ENCODE measurements at places on chromosomes 2 and 18. TPM values are rescaled to one million over a fixed set of nuclear protein-coding genes. Genes with fewer than 3 reads are reported as not detected.

MAP3K19 gene
- total RNA-seq: not detected

CXCR4 gene
- 1.1 TPM for total RNA-seq

EDAR gene
- not detected for total RNA-seq

SPP2 gene
- not detected for total RNA-seq

SLC4A5 gene
- total RNA-seq: 1.2 TPM
